ENCODE measurements at places on chromosomes 2 and 18.

DNA sequence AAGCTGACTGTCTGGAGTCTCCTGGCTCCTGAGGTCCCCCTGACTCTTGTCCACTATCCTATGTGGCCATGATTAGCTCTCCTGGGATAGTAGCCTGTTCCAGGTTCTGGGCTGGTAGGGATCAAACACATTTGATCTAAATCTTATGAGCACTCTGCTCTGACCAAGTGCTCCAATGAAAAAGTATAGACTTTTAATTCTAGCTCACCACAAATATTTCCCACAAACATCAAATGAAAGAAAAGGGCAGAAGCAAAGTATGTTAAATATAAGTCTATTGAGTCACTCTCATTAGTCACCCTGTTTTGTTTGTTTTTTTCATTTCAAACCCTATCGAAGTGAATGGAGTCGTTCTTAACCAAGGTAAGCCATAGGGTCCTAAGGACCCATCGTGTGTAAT lies 39.7 kb upstream of the NEDD4L start:
- DNase-seq, result no peak

DNA sequence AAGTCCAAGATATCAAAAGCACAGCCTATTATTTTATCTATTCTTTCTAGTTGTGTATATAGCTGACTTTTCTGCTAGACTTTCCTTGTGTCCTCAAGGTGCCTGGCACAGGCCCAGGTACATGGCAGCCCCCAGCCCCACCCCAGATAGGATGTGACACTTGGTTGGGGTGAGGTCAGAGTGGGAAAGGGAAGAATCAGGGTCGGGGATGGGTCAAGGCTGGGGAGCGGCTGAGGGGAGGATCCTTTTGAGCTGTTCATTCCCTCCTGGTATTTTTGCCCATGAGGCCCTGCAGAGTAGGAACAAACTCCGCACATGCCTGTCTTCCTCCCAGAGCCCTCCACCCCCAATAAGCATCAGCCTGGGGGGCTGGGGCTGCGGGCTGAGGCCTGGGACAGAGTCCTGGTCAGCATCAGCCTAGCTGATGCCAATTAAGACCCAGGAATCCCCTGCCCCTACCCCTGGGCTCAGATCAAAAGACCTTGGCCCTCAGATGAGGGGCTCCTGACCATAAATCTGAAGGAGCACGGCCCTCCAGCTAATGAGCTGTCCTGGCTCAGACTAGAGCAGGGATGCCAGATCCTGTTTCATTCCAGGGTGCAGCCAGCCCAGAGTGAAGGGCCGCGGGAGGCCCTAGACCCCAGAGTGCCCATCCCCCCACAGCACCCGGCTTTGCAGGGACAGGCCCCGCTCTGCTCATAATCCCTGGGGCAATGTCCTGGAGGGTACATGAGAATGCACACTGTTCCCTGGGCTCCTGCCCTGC lies 85.3 kb downstream of the SDC1 start:
- no peak for DNase-seq

- peak; percentile 97 for DNase-seq
These were observed 2.7 kb downstream of the ZEB2 start for GRCh38 chr2:144516981-144517865.

- peak; percentile 93 for DNase-seq
These were observed 214.1 kb upstream of the COPS8 start for GRCh38 chr2:236871500-236872001.
